ENCODE measurements at places on chromosomes 7 and 10.

DNA sequence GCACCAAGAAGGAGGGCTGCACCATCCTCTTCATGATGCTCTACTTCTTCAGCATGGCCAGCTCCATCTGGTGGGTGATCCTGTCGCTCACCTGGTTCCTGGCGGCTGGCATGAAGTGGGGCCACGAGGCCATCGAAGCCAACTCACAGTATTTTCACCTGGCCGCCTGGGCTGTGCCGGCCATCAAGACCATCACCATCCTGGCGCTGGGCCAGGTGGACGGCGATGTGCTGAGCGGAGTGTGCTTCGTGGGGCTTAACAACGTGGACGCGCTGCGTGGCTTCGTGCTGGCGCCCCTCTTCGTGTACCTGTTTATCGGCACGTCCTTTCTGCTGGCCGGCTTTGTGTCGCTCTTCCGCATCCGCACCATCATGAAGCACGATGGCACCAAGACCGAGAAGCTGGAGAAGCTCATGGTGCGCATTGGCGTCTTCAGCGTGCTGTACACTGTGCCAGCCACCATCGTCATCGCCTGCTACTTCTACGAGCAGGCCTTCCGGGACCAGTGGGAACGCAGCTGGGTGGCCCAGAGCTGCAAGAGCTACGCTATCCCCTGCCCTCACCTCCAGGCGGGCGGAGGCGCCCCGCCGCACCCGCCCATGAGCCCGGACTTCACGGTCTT, 1.9 kb downstream of the FZD1 start:
- DNase-seq: no peak

DNA sequence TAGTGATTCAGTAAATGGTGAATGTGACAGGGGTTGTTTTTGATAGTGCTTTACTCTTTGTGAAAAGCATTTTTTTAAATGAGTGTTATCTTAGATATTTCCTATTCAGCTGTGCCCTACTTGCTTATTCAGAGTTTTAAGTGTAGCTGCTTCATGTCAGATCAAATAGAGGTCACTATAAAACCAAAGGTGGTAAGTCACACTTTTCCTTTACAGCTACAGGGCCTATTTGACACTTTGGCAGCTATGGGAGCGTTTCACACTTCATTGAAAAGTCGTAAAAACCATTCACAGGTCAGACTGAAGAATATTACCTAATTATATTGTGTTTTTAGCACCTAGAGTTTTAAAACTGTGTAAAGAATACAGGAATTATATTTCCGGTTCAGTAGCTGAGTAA, 67.3 kb downstream of the ANKIB1 start:
- DNase-seq: no peak

- peak; percentile 32 for DNase-seq
Observed at GRCh38 chr10:89279421-89279869, 22.4 kb upstream of the IFIT2 start.

GRCh38 chr7:55439627-55440026, 74.5 kb downstream of the LANCL2 start:
- no peak for DNase-seq

DNA sequence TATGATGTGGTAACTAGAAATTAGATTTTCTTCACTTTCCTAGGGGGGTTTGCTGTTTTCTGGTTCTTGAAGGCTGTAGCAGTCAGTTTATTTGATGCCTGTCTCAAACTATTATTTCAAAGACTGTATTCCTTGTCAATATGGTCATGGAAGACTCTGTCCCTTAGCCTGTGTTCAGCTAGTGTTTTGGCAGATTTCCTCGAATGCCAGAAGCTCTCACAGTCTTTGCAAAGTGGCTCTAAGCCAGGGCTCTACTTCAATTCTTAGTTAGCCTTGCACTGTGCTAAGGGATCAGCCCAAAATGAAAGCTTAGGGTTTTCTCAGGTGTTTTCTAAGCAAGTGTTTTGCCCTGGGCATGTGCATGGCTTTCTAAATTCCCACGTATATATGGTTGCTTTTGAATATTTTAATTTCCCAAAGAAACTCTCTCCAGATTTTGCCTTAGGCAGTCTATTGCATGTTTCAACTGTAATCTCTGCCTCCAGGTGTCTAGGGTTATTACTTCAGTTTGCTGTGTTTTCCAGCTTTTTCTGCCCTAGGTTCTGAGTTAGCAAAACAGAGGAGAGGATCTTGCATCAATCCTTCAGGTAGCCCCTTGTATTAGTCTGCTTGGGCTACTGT, 7.2 kb upstream of the C1GALT1 start:
- no peak for DNase-seq

GRCh38 chr10:10146604-10147003, 871.1 kb upstream of the CELF2 start:
- no peak for DNase-seq

GRCh38 chr10:34280599-34281374, 534.3 kb downstream of the PARD3 start:
- DNase-seq: no peak

GRCh38 chr7:94877731-94878670, 29.4 kb upstream of the PPP1R9A start:
- no peak for DNase-seq

DNA sequence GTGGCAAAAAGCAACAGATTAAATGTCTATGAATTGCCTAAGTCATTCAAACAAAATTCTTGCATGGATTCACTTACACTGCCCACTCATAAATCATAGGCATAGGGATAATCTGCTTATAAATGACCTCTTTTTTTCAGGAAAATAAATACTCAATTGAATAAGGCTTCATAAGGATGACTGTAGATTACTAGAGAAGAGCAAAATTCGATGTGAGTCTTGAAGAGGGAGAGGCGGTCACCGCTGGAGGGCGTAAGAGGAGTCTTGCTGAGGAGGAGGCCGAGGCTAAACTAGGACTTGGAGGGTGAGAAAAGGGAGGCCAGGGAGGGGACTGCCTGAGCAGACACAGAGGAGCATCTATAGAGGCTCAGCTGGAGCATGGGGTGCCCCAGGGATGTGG, 135.4 kb upstream of the RSU1 start:
- no peak for DNase-seq

Measured in hematopoietic multipotent progenitor cell treated with erythropoietin and hydrocortisone succinate and interleukin-3 and kit ligand, for 6 days (in vitro differentiated cells).